ENCODE measurements at places on chromosomes 7 and 10.

DNA sequence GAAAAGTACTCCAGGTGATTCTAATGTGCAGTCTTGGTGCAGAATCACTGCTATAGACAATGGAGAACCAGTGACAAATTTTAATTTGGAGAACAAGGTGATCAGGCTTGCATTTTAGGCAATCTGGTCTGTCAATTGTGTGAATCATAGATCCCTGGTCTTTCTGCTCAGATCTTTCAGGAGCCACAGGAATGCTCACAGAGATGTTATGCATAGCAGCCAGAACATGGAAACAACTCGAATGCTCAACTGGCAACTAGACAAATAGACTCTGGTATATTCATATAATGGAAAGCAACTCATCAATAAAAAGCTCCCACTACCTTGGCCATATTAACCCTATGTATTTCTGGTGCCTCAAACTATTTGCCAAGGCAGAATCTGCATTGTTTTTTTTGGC is 209.1 kb downstream of the PHF14 start:
- DNase-seq = no peak

DNA sequence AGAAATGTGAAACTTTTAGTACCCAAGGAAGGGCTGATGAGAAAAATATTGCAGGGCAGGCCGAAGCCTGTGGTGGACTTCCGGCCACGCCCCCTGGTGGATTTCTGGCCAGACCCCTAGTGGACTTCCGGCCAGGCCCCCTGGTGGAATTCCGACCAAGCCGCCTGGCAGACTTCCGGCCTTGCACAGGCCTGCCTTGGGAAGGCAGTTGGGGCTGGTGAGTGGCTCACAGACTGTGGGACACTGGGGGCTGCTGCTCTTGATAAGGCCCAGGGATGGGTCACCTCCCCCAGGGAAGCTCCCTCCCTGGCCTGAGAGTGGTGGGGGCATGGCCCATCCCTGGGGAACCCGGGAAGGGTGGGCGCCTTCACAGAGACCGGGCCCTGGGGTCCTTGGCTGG is 116.4 kb upstream of the MKI67 start:
- DNase-seq = no peak

DNA sequence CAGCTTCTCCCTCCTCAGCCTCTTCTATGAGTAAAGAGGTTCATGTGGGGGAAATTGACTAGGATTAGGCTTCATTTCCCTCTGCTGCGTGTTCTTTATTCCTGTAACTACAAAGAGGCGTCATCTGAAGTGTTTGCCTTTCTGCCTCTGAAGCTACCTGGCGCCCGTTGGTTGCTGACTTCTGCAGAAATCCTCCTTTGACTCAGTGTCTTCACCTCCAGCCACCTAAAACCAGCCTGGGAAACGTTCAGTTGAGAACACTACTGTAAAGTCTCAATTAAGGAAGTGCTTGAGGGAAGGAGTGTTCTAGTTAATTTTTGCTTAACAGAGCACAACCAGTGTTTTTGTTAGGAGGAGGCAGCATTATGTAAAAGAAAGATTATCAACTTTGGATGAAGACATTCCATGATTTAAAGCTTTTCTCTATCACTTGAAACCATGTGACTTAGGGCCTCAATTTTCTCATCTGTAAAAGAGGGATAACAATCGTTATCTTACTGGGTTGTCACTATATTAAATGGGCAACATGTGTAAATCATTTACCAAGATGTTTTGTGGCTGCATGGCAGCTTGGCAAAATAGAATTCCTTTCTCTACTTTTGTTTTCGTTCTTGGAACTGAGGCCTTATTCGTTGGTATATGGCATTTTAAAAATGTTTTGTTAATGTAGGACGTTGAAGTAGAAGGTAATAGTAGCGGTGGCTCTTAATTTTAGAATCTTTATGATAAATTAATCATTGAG is 642.9 kb downstream of the SDK1 start:
- no peak for DNase-seq

GRCh38 chr10:84404783-84405182 is 76.4 kb downstream of the CCSER2 start:
- DNase-seq = no peak

GRCh38 chr10:124978376-124978725 is 36.4 kb downstream of the ZRANB1 start:
- no peak for DNase-seq

GRCh38 chr10:60989400-60989876 is 45.5 kb upstream of the RHOBTB1 start:
- DNase-seq = no peak

DNA sequence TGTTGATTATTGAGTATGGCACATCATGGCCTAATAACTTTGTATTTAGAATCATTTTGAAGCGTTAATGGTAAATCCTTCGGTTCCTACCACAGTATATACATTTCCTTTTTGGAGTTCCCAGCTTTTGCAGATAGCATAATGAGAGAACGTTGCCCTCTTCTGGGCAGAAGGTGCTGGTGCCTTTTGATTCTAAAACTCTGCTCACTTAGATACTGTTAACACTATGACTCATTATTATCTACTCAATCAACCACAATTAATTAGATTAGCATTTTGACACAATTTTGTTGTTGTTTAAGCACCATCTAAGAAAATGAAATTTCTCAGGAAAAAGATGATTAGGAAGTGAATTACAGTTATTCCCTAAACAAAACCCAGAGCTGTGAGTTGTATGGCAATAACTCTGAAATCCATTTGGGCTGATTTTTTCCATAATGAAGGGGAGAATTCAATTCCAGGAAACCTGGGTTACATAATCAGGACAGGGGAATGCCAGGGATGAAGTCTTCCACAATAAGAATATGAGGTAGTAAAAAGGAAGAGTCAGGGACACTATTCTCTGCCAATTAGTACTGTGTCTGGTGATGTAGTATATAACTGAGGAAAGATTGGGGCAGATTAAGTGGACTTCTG is 11.5 kb upstream of the DLD start:
- DNase-seq = peak; percentile 50

GRCh38 chr7:132084776-132085388 is 491.4 kb downstream of the PLXNA4 start:
- no peak for DNase-seq

DNA sequence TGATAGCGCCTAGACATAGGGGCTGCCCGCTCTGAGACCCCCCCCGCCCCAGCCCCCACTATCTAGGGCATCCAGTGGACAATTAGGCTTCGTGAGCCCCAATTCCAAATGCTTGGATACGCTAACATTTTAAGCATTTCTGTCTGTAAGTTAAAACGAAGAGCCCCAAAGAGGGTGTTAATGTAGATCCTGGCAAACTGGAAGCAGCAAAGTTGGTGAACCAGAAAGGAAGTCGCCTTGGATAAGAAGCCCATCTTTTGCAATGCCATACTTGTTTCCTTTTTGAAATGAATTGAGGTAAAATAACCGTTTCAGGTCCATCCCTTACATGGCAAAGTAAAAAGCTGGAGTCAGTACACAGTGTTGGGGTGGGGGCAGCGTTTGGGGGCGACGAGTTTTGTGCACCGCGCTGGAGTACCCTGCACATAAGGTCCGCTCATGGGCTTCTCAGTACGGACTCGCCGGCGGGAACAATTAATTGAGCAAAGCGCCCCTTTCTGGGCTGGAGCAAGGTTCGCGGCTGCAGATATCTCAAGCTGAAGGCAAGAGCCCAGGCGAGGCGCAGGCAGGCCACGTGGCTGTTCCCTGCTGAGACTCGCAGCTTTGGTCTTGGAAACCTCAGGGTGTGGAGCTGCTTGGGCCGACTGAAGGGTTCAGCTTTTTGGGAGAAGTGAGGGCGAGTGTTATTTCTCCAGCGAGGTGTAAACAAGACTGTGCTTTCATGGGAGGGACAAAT is 1.4 kb upstream of the TWIST1 start:
- no peak for DNase-seq

GRCh38 chr7:119105381-119105780 is 880.9 kb downstream of the ANKRD7 start:
- no peak for DNase-seq

DNA sequence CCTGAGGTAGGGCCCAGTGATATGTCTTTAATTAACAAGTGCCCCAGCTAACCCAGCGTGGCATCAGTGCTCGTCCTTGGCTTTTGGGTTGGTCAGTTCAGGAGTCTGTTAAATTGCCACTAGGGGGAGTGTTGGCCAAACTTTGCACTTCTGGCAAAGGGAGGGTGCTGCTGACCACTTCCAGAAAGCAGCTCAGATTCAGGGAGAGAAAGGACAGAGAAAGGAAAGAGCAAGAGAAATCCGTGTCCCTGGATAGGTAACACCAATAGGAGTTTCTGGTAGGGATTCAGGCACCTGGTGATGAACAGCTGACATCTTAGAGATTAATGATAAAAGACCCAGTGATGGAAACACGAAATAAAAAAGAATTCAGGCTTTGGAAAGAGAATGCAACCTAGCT is 243.1 kb upstream of the AOAH start:
- no peak for DNase-seq

DNA sequence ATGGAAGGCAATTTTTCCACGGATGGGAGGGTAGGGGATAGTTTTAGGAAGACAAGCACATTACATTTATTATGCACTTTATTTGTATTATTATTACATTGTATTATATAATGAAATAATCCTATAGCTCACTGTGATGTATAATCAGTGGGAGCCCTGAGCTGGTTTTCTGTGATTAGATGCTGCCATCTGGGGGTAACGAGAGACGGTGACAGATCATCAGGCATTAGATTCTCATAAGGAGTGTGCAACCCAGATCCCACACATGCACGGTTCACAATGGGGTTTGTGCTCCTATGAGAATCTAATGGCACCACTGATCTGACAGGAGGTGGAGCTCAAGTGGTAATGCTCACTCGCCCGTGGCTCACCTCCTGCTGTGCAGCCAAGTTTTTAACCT is 103.9 kb upstream of the STK17A start:
- DNase-seq = no peak

GRCh38 chr10:24465124-24465874 is 256.4 kb downstream of the KIAA1217 start:
- DNase-seq = no peak

DNA sequence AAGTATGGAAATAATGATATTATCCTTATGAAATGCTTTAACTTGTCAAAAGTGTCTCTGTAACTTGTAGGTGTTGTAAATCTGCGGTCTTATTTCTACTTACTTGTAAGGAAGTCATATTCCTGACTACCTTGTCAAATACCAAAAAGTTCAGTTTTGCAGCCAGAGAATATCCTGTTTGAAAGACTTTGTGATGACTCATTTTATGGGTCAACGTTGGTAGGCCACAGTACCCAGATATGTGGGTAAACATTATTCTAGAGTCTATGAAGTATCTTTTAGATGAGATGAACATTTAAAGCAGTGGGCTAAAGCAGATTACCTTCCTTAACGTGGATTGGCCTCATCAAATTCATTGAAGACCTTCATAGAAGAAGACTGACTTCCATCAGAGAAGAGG is 195.3 kb downstream of the PPP1R9A start:
- no peak for DNase-seq

GRCh38 chr10:23408330-23408976 is 30.4 kb upstream of the OTUD1 start:
- no peak for DNase-seq

GRCh38 chr10:100628061-100628460 is 92.3 kb downstream of the HIF1AN start:
- DNase-seq = no peak

GRCh38 chr10:14047431-14047830 is 283.3 kb downstream of the FRMD4A start:
- DNase-seq = no peak

- no peak for DNase-seq
Observed at GRCh38 chr10:71338728-71339495, 19.9 kb downstream of the SLC29A3 start.

DNA sequence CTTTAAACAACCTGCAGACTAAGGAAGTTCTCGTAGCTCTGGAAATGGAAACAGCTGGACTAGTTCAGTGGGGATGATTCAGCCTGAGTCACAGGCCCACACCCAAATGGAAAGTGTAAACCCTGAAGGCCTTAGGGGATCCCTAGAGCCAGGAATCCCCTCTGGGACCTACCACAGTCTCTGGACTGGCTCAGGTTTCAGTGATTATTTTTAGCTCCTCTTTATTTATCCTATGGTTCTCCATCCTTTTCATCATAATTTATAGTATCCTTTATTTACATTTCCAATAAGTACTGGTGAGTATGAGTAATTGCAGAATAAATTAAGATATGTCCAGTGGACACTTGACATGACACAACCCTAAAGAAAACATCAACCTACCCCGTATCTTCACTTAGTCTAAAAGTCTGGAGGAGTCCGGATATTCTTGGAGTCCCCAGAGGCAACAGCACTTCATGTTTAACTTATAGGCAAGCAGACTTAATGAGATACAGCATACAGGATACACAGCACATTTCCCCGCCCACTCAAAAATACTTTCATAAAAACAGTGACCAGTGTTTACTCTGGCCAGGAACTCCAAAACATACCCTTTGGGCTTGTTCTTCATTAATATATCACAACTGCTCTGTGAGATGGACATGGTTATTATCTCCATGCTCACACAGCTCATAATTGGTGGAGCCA is 28.4 kb upstream of the SEMA3E start:
- DNase-seq = no peak

DNA sequence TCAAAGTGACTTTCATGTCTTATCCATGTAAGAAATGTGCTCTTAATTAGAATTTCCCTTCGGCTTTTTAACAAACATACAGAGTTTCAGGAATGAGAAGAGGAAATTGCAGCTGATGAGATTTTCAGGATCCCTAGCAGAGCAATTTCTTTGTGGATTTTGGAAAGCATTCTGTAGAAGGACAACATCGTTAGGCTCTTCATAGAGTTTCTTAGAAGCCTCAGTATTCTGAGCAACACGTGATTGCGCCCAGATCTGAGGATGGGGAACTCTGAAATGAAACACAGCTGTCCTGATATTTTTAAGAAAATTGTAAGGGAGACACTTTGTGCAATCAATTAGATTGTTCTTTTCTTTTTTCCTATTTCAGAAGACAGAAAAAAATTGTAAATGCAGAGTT is 85.8 kb downstream of the LHFPL3 start:
- no peak for DNase-seq

DNA sequence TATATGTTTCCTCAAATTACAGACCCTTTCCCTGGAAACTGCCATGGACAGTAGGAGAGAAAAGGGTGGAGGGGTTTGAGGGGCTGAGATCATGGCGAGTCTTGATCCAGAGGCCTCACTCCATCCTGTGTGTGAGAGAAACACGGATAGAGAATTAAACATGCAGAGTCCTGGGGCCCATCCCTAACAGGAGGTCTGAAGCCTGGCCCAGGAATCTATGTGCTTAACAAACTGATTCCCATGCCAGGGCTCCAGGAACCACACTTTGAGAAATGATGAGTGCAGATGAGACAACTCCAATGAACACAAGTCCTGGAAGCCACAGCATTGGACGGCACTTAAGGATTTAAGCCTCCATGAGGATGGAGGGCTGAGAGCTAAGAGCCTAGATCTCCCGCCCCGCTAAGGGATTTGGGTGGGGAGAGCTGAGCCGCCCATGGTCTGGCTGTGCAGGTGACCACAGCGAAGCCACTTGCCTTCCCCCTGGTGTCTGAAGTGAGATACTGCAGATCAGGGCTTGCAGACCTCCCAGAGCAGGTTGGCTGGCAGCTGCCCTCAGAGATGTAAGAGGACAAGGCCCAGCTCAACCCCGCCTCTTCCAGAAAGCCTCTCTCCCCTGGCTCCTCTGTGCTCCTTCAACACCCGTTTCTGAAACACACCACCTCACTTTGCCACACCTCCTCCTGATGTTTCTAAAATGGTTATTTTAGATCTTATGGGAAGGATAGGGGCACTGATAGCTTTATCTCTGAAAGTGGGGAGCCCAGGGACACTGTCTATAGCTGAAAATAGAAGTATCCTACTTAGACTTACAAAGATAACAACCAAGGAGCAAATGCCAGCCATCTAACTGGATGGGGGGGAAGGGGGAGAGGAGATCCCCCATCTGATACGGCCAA is 24.8 kb upstream of the EIF5AL1 start:
- DNase-seq = no peak
